ENCODE measurements at places on chromosomes 2 and 18.

DNA sequence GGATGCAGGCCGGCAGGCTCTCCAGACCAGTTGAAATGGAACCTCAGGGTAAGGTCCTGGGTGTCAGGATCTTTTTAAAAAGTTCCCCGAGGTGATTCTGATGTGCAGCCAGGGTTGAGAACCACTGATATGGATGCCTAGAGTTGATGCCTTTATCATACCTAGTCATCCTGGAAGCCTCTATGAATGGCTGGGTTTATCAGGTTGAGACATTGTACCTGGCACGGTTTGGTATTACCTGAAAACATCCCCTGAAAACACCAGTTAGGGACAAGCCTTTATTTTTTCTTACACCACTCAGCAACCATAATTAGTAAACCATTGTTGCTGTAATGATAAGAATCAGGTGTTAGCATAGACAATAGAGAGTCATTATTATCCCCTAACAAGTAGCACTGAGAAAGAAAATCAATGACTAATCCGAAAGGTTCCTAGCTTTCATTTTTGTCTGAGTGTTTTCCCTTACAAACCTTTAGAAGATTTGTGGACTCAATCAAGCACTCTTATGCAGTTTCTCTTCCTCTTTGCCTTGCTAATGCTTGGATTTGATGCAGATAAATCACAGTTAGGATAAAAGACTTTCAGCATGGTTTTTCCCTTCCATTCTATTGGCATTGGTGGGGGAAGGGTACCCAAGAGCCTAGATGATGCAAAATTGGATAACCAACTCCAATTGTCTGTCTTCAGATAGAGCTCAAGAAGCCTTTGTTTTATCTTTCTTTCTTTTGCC is 116.5 kb upstream of the LYPD6 start:
- no peak for DNase-seq

- DNase-seq: no peak
Observed at GRCh38 chr2:157477919-157478318, 34.0 kb upstream of the CYTIP start.

GRCh38 chr2:10196948-10197696 is 74.6 kb downstream of the RRM2 start:
- no peak for DNase-seq

DNA sequence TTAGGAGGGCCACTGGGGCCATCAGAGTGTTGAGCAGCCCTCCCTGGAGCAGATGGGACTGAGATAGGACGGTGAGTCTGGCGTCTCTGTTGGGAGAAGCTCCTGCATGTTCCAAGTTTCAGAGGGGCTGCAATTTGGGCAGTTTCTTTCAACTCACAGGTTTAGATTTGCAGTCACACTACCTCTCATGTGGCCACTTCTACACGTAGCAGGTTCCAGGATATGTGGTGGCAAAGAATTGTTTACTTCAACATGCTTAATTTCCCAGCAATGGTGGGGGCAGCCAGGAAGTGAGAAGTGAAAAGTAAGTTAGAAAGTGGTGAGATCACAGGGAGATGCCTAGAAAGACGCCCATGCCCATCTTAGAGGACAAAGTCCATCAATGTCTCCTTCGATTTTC is 9.3 kb downstream of the NCK2 start:
- DNase-seq: no peak

DNA sequence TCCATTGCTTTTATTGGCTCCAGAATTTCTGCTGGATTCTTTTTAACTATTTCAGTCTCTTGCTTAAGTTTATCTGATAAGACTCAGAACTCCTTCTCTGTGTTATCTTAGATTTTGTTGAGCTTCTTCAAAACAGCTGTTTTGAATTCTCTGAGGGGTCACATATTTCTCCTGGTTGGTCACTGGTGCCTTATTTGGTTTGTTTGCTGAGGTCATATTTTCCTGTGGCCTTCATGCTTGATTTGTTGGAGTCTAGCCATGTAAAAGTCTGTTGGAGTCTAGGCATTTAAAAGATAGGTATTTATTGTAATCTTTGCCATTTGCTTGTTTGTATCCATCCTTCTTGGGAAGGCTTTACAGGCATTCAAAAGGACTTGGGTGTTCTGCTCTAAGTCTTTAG is 398.7 kb downstream of the DSEL start:
- DNase-seq: no peak

- DNase-seq: no peak
Observed at GRCh38 chr2:120809151-120809550, 73.5 kb downstream of the GLI2 start.

DNA sequence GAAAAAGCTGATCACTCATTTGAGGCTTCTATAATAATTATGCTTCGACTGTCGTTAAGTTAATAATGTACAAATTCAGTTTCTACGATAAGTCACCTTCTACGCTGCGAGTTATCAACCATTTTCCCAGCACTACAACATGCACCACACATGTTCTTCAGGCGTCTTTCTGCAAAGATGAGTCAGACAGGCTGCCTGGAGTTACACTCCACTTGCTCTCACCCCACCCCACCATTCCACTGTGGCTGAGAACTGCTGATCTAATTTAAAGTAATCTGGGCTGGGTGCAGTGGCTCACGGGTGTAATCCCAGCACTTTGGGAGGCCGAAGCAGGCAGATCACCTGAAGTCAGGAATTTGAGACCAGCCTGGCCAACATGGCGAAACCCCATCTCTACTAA is 218.6 kb downstream of the DYM start:
- DNase-seq: no peak

- no peak for DNase-seq
Observed at GRCh38 chr2:212814941-212815340, 276.3 kb upstream of the ERBB4 start.

DNA sequence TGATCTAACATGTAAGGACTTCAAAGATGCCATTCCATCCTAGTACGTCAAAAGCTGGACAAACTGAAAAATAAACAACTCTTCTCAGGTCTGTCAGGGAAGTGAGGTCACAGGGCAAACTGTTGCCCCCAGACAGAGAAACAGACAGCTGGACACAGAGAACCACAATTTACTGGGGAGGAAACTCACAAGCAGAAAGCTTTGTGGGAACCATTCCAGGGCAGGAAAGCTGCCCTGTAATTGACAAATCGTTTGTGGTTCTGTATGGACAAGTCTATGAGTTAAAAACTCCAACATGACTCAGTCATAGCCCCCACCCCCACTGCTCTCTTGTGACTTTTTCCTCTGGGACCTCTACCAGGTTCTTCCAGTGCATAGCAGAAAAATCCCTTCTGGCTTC is 28.4 kb downstream of the MCEE start:
- peak; percentile 58 for DNase-seq

DNA sequence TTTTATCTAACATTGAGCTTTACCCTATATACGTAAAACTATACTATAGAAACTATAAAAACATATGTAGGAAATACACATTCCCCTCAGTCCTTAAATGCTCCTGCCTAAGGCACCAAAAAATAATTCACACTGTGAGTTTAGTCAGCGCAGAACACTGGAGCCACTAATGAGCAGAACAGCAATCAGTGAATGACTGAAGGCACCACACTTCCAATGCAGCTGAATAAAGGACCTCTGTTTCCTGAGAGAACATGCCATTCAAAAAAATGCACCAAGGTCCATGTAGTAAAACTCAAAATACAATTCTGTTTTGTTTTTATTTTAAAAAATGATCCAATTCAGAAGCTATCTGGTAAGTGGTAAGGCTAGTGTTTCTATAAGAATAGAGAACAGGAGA is 1280.6 kb upstream of the NRXN1 start:
- DNase-seq: no peak

DNA sequence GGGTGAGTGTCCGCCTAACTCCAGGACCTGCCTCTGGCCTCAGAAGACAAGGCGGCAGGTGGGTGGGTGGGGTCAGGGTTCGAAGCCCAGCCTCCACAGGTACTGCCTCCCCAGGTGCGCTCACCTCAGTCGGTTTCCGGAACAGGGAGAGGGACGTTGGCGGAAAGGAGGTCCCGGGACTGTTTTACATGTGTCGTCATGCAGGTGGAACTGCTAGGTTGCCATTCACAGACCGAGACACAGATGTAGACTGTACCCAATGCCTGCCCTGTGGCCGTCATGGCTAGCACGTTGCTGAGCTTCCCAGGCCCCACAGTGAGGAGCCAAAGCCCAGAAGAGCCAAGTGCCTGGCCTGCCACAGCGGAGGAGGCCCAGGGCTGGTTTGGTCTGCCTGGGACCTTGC is 284.0 kb upstream of the HS6ST1 start:
- DNase-seq: no peak

DNA sequence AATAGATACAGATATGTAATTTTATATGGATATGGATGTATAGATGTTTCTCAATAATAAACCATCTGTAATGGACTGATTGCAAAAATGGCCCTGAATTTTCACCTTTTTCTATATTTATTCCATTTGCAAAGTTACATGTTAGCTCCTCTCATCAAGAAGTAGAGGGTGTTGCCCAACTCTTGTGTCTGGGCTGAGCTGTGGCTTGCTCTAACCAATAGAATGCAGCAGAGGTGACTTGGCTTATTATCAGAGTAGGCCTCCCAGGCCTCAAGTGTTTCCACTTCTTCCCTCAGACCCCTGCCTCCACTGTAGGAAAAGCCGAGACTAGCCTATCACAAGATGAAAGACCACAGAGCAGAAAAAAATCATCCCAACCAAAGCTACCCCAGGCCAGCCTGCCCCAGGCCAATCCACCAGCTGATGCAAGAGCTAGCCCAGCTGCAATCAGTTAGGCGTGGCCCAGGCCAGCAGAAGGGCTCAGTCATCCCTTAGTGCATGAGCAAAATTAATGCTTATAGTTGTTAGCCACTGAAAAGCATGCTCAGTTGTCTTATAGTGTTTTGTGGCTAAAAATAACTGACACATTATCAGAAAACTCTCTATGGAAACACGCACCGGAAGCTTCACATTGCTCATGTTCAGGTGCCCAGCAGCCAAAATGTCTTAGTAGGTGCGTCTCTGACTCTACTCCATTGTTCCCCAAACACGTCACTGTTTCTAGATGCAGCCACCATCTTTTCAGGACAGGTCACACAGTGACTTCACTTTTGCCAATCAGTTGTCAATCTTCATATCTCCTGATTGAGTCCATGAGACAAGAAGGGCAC is 464.0 kb downstream of the FBXO15 start:
- DNase-seq: no peak

- no peak for DNase-seq
Observed at GRCh38 chr2:217494557-217494956, 508.2 kb downstream of the TNS1 start.

DNA sequence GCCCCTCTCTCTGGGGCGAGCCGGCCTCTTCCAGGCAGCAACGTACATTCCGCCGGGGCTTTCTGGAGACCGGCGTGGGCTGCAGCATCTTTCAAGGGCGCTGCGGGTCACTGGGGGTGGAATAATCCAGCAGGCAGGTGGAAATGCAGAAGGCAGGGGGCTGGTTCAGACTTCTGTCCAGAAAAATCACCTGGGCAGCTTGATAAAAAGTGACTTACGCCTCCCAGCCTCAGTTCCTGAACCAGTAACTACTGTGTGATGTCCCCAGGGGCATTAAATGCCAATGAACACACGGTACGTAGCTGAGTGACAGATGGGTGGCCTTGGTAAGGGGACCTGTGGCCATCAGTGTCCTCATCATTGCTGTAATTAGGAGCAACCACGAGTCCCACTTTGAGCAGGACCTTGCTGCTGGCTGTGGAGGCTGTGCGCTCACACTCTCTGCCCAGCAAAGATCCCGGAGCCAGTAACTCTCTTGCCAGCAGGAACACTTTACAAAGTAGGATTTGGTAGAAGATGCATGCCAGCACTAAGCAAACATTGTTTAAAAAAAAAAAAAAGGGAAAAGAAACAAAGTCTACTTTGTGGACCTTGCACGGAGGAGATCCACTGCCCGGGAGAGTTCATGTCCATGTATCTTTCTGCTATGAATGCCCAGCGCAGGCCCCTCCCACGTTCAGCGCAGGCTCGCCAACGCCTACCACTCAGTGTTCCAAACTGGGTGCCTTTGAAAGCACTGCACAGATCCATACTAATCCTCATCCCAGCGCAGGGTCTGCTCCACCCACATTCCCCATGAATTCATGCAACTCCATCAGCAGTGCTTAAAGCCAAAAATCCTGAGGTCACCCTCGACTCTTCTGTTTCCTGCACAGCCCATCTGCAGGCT is 177.3 kb downstream of the HDAC4 start:
- DNase-seq: no peak

DNA sequence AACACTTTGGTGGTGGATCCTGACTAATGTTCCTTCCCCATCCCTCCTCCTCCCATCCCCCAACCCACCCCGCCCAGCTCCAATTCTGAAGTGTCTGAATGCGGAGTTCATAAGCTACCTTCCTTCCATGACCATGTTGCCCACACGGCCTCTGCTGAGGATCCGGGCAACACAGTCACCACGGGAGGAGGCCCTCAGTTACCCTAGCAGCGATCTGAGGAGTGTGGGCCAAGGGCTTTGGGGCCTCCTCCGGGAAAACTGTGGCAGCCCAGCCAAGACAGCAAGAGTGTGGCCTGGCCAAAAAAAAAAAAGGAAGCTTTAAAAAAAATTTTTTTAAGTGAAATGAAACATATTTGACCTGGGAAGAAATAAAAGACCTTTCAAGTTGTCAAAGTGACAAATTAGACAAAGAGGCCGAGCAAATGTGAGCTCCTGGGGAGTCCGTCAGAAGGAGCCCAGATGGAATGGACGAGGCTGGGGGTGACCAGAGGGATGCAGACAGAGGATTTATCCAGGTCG is 169.0 kb upstream of the PKDCC start:
- DNase-seq: no peak

GRCh38 chr2:152716805-152717227 is 445 bp downstream of the PRPF40A start:
- DNase-seq: no peak

GRCh38 chr18:23528580-23529472 is 25.5 kb downstream of the RMC1 start:
- peak; percentile 35 for DNase-seq

DNA sequence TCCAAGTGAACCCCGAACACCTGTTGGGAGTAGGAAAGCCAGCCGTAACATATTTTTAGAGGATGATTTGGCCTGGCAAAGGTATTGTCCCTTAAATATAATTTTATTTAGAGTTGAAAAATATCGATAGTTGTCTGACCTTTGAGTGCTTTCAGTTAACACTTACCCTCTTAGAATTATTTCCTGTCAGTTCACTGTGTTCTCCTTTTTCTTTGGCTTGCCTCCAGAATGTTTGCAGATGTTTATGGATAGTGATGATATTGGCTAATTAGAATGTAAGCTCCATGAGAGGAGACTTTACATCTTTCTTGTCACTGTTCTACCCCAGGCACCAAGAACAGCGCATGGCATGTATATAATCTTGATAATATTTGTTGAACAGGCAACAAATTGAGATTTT is 19.8 kb downstream of the PIKFYVE start:
- no peak for DNase-seq

DNA sequence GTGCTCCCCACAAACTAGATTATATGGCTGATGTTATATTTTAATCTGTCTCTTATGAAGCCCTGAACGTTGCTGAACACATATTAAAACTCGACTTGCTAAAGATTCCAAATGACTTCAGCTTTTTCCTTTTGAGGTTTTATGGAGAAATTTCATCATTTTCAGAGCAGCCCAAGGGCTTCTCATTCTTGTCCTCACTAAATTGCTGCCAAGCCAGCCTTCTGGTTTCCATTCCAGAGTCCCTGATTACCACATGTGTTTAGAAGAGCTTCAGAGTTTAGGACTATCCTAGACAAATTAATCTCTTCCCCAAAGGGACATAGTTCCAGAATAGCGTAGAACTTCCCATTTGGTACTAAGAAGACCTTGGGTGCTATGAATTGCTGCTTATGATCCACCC is 77.8 kb upstream of the CCDC195 start:
- DNase-seq: peak; percentile 77
